ENCODE measurements at places on chromosomes 5 and 9.

- DNase-seq = no peak
Observed at GRCh38 chr5:10913841-10914240, 152.8 kb upstream of the DAP start.

- no peak for DNase-seq
Observed at GRCh38 chr5:58359981-58360380, 99.9 kb downstream of the PLK2 start.

DNA sequence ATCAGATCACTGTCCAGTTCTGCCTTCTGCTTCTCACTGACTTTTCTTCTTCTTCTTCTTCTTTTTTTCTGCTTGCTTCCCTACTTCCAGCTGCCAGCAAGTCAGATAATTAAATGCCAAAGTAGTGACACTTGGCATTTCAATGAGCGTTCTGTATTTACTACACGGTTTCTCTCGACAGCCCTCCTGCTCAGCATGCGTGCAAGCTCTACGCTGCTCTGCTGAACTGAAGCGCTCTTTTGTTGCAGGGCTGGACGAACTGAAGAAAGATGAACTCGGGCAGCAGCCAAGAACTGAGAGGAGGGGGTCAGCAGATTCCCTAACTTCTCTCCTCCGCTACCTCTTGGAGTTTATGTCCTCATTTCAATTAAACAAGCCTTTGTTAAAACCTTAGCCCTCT, 319.1 kb downstream of the GLIS3 start:
- no peak for DNase-seq

GRCh38 chr9:119726035-119726434, 356.8 kb upstream of the BRINP1 start:
- DNase-seq = no peak

GRCh38 chr5:38341641-38342040, 83.3 kb downstream of the EGFLAM start:
- DNase-seq = no peak

GRCh38 chr9:109934136-109934856, 154.3 kb downstream of the PALM2AKAP2 start:
- DNase-seq = no peak

DNA sequence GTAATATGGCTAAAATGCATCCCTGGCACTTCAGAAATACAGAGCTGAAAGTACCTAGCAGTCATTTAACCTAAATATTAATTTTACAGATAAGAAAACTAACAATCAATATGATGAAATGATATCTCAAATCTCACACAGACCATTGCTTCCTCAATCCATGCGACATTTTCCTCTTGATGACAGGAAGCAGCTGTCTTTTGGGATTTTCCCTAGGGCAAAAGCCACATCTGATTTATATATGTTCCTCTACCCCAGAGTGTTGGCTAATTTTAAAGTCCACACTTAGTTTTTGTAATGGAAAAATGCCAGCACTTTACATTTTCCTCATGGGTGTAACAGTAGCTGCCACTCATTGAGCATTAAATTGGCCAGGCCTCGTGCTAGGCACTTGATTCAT, 47.7 kb upstream of the ITGA1 start:
- DNase-seq = no peak

Data from stimulated activated CD8-positive, alpha-beta memory T cell treated with anti-CD3 and anti-CD28 coated beads, Interleukin-4, amount 100 ng/mL, for 4 hours (primary cell).